Stimulated activated CD4-positive, alpha-beta T cell treated with anti-CD3 and anti-CD28 coated beads, TNF-alpha, amount 100 ng/mL, for 1 hour (primary cell): ENCODE measurements at places on chromosomes 2 and 18.

DNA sequence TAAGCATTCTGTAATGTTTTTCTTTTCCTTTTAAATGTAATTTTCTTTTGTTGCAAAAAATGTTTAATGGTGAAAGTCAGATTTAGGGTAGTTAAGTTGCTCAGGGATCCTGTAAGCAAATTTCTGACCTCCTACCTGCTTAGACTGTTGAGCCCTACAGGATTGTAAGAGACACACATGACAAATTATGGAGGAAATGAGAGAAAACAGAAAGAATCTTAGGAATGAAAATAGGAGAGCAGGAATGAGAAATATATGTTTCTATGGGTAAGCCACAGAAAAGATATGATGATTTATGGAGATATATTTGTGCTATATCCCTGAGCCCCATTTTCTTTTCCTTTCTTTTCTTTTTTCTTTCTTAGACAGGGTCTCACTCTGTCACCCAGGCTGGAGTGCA lies 28.3 kb downstream of the CYBRD1 start:
- DNase-seq = no peak

GRCh38 chr2:118903551-118904479 lies 38.2 kb upstream of the MARCO start:
- DNase-seq = no peak

GRCh38 chr2:120365236-120365793 lies 19.4 kb downstream of the INHBB start:
- DNase-seq = no peak

- no peak for DNase-seq
Observed at GRCh38 chr18:47677952-47678351, 252.5 kb downstream of the SMAD2 start.

GRCh38 chr2:80403081-80403480 lies 98.5 kb upstream of the LRRTM1 start:
- no peak for DNase-seq

- no peak for DNase-seq
Observed at GRCh38 chr2:44171018-44171417, 2.3 kb downstream of the PPM1B start.

GRCh38 chr2:37906131-37906530 lies 19.0 kb upstream of the RMDN2 start:
- no peak for DNase-seq

DNA sequence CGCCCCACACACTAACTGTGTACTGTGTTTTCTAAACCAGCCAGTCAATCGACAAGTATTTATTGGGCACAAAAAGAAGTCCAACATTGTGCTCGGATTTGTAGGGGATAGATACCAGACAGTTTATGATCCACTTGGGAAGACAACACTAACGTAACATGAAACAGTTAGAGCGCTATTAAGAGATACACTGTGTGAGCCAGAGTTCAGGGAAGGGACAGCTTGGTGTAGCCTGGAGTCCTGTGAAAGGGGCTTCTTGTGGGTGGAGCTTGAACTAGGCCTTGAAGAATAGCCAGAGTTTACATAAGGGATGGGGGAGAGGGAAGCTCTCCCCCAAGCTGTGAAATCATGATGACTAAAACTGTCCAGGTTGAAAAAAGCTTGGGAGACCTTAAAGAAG lies 176.4 kb upstream of the TCF4 start:
- no peak for DNase-seq

DNA sequence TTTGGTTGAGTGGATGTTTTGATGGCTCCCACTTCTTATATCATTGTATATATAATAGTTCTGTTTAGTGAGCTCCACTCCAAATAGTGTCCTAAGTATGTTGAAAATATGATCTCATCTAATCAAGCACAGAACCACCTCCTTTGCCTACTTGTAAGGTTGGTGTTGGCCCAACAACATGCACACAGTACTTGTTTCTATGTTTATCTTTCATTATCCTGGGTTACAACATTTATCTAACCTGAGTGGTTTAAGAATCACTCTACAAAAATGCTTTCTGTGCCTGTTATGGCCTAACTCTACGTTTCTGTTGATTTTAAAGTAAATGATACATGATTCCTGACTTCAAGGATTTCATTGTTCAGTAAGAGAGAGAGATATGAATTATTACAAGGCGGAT lies 281.9 kb downstream of the FIGN start:
- DNase-seq = no peak

DNA sequence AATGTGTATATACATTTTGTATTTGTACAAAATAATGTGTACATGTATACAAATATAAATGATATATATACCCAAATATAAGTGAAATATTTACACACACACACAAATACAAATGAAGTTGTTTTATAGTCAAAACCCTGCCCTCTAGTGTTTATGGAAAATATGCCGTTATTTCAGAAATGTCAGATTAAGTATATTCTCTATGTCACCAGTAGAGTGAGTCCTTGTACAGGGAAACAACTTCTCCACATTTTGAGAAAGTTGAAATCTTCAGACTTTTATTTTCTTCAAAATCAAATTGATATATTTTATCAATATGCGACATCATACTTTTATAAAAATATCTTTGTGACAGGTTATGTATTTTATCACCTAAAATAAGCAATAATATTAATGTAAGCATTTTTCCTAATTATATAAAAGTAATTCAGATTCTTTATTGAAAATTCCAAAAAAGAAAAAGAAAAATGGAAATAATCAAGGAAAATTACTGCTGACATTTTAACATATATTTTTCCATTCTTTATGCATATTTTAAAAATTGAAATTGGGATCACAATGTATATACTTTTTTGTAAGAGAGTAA lies 22.4 kb downstream of the ARL6IP6 start:
- no peak for DNase-seq

DNA sequence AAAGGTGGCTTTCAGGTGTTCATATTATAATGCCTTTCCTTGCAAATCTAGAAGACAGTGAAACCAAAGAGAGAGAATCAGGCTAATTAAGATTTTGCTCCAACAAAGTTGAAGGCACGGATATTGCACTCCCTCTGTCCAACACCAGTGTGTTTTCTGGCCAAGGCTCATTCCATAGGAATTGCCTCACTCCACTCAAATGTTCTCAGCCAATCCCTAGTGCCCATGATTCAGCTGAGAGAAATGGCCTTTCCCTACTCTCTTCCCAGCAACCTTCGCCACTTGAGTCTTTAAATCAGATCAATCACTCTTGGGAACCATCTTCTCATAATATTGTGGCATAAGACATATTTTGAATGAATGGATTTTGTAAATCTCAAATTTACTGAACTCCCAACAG lies 768.2 kb upstream of the ACVR2A start:
- no peak for DNase-seq

DNA sequence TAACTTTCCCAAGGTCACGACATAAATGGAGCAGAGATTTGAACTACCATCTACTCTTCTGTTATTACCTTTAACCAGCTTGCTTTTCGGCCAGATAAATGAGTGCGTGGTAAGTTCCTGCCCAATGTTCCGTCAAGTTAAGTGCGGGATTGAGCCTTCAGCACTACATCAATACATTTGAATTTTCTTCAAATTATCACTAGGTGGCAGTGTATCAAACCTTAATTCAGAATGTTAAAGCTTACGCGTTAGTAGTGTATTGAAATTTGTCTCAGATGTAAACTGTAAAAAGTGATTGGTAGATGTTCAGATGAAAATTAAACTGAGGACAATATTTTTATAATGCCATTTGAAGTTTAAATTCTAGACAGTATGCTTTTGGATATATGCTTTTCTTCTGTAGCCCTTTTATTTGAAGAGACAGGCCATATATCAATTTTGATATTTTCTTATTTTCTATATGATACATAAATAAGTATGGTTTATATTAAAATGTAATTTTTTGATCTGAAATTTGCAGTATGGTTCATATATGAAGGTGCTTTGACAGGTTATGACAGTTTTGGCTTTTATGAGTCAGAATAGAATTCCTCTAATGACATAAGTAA lies 681.3 kb downstream of the ADCYAP1 start:
- DNase-seq = no peak

GRCh38 chr2:42754776-42755140 lies 9.2 kb downstream of the OXER1 start:
- no peak for DNase-seq

- no peak for DNase-seq
Observed at GRCh38 chr2:19099181-19099580, 259.2 kb downstream of the OSR1 start.

GRCh38 chr18:44589693-44590355 lies 90.9 kb upstream of the SETBP1 start:
- no peak for DNase-seq

DNA sequence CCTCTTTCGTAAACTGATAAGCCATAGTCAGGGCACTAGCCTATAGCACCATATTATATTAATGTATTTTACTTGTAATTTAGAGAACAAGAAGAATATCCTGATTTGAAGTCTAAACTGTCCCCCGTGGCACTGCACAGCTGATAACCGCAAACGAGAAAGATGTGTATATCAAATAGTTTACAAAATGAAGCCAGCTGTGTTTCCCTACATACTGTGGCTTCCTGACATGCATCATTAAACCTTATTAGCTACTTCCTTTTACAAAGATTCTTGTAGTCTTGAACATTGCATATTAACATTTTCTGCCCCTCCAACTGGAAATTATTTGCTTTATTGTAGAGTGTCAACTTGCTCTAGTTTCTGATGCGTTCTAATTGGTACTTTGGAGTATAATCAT lies 153.5 kb upstream of the NFATC1 start:
- DNase-seq = no peak

DNA sequence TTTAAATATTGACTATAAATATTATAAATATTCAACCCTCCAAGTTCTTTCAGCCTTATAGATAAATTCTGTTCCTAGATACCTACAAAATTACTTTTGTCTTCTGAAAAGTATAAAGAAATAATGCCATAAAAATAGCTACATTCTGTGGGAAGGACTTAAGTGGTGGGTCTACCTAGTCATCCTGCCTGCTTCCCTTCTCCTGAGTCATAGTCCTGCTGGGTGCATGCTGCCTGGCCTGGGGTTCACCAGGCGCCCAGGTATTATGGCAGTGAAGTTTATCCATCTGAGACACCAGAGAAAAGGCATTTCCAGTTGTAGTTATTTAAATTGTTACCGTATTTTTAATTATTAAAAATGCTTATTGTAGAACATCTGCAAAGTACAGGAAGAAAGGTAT lies 167.5 kb downstream of the SLC39A10 start:
- no peak for DNase-seq

DNA sequence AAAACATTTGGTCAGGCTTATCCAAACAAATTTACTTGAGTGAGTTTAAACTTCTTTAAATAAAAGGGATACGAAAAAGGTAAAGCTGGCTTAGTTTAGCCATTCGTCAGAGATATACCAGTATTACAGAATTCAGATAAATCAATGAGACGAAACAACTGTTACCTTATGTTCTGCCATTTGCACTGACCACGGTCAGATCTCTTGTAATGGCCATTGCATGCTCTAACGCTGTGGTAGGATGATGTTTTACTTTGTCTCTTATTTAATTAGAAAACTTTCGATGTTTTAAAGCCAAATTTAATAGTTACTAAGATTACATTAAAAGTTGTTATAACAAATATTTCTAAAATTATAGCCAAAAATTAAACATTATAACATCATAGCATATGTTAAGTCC lies 1.5 kb downstream of the C18orf54 start:
- no peak for DNase-seq
